Inflammatory macrophage treated with lipopolysaccharide for 1 hour (primary cell): ENCODE measurements at places on chromosomes 12 and 14.

GRCh38 chr14:104016873-104017650 is 68.4 kb upstream of the ASPG start:
- no peak for DNase-seq

- no peak for DNase-seq
Observed at GRCh38 chr12:111296906-111297463, 71.9 kb downstream of the PHETA1 start.

GRCh38 chr14:51473808-51474565 is 177.7 kb upstream of the FRMD6 start:
- DNase-seq: no peak

DNA sequence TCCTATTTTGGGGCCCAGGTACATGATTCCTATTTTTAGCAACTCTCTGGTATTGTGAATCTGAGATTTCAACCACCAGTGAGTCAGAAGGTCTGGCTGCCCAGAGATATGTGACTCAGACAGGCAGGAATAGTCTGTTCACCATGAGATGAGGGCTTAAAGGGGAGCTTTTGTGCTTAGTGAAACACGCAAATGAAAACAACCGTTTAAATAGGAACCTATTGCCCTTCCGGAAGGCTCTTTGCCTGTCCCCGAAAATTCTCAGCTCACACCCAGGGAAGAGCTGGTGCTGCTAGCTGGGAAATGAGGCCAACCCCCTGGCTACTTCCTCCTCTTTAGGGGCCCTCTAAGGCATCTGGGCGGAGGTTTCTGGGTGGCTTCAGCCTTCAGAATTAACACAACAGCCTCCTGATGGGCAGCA is 283.6 kb downstream of the CACNA1C start:
- DNase-seq: peak; percentile 74

GRCh38 chr14:36479344-36479743 is 40.7 kb downstream of the NKX2-1 start:
- DNase-seq: no peak
